ENCODE measurements at places on chromosomes 2 and 18.

GRCh38 chr2:11129598-11130449 is 25.4 kb upstream of the SLC66A3 start:
- DNase-seq, result peak; percentile 89

GRCh38 chr2:187266147-187266546 is 181.9 kb downstream of the CALCRL start:
- DNase-seq, result no peak

DNA sequence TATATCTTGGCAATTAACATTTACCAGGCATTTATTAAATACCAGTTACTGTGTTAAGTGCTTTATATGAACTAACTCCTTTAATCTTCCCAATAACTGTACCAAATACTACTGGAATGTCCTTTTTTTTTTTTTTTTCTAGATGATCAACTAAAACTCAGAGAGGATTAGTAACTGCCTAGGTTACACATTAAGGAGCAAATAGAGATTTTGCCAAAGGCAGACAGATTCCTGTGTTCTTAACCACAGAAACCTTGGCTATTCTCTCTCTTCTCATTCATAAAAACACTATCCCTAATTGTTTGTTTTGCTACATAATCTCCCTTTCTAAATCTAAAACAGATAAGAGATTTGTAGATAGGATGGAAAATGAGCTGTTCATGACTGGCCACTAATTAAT is 13.3 kb downstream of the DHX57 start:
- DNase-seq, result no peak

GRCh38 chr2:10824191-10824590 is 11.6 kb upstream of the PDIA6 start:
- no peak for DNase-seq

GRCh38 chr2:21910832-21911507 is 787.2 kb downstream of the TDRD15 start:
- DNase-seq, result no peak

DNA sequence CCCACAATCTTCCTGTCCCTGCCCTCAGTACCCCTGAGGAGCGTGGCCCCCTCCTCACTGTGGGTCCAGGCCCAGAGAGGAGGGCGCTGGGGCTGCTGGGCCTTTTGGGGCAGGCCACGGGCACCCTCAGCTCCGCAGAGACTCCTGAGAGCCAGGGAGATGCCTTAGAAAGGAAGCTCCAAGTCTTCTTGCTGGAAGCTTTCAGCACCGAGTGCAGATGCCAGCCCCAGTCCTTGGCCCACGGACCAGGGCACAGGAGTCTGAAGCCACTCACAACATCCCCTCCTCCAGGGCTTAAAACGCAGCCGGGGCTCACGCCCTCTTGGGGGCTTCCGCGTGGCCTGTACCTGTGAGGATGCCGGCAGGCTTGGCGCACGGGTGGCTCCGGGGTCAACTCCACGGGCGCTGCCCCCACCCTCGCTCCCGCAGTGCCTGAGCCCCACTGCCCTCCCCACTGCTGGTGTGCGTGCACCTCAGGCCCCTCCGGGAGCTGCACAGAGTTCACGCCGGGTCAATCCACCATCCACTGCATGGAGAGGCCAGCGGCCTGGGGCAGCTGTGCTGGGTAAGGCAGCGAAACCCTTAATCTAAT is 72.1 kb upstream of the CTDP1 start:
- DNase-seq, result no peak

Measured in CD4-positive, alpha-beta T cell treated with Interleukin-12 subunit alpha and Interleukin-12 subunit beta, for 1 hour (primary cell).